Fibroblast of the aortic adventitia (primary cell): ENCODE measurements at places on chromosomes 2 and 18.

- no peak for DNase-seq
These were observed 45.7 kb upstream of the CUL3 start for GRCh38 chr2:224630659-224631550.

DNA sequence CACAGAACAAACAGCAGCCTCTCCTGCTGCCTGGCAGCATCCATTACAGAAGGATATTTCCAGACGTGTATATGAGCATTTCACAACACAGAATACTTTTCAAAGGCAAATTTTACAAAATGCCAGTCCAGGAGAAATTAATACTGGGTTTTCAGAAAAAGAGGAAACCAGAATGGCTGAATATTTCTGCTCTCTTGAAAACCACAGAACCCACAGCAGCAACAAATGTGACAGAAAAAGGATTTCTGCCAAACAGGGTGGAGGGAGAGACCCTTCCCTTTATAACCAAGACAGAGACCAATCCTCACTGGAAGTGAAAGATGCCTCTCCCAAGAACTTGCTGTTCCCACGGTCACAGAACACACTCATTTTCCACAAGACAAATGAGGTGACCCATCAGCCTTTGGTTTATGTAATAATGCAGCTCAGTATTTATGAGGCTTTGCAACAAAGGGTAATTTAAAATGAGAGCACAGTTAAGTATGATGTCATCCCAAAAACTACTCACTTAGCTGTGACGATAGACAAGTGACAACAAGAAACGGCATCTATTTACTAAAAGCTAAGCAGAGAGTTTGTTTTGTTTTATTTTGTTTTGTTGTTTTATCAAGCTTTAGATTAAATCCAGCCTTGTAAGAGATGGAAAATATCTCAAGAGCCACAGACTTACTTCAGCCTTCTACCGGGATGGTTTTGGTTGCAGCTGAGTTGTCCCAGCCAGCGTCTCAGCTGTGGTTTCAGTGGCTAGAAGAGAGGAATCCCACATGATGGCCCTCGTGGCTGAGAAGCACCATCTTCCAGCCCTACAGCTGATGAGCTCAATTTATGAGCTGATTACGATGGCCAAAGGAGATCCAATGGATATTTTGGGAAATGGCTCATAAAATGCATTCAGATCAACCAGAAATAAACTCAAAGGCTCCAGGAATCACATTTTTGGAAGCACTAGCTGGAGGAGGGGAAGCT lies 249.3 kb upstream of the AGAP1 start:
- no peak for DNase-seq

DNA sequence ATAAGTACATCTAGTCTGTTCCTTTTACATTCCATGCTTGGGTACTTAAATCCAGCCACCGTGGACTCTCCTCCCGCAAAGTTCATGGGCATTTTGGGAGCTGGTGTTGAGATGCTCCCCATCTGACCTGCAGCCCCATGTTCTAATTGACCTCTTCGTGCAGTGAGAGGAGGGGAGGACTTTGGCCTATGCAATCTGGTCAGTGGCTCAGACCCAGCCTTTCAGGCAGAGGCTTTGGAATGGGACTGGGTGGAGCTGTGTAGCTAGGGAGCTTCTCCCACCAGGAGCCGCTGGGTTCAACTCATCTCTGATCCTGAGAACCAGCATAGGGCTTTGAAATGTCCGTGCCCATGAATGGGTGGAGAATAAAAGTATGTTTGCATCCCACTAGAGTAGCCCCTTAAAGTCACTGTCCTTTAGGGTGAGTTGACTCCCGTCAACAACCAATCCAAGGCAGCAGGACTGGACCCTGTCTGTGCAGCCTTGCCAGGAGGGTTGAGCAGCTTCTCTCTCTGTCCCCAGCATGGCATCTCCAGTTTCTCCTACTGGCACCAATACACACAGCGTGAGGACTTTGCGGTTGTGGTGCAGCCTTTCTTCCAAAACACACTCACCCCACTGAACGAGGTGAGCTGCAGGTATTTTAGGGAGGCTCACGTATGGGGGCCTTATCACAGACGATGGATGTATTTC lies 120.0 kb upstream of the PPP1CB start:
- DNase-seq: no peak

DNA sequence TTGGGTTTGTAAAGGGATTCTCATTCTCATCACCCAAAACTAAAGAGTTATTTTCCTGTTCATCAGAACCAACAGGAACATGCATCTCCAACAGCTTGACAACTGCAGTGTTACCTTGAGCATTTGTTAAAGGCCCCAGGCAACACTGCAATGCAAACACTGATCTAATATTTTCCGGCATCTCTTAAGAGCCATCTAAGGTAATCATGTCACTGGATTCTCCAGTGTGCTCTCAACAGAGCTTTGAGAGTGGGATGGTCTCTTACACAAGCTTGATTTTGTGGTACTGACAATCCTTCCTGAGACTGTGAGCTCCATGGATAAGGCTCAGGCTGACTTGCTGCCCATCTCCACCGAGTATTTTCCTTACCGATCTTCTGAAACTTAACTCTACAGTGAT lies 90.5 kb upstream of the ITGB6 start:
- no peak for DNase-seq

GRCh38 chr2:36634981-36635597 lies 37.1 kb upstream of the FEZ2 start:
- peak; percentile 10 for DNase-seq

- DNase-seq: no peak
These were observed 152.2 kb downstream of the PID1 start for GRCh38 chr2:229118927-229119326.

DNA sequence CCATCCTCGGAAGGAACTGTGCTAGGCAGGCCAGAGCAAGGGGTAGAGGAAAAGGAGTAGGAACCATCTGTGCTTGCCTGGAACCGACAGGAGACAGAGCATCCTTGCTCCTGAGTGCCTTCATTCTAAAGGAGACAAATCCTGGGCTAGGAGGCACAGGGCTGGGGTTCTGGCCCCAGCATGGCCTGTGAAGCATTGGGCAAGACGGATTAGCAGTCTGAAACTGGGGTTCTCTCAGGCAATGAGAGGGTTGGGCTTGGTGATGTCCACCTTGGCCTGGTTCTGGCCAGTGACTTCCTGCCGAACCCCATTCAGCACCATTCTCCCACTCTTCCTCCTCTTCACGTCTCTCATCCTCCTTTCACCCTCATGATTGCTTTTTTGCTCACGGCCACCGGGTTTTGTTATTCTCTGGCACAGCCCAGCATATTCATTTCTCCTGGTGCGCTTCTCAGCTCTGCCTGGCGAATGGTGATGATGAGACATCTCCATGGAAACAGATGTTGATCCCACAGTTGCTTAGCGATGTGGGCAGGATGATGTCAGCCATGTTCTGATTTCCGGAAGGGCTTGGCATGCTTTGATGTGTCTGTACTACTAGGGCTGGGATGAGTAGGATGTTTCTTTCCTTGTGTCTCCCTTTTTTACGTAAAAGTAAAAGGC lies 127.7 kb downstream of the CAPN13 start:
- no peak for DNase-seq

DNA sequence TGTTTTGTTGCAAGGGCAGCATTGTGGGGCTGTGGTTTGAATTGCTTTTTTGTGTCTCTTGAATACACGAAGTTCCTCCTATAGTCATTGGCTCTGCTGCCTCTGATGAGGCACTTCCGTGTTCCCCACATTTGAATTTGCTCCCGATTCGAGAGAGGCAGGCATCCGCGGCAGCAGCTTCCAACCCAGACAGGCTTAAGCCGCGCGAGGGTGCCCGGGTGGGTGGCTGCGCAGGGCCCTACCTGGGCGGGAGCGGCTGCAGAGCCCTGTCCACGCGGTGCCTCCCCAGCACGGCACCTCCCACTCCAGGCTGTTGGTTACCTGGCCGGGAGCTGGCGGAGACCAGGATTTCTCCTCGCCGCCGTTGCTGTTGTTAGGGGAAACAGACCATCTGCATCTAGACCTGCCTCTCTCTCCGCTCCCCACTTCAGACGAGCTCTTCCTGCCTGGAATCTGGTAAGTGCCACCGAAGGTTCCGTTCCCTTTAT lies 151.3 kb downstream of the NEDD4L start:
- no peak for DNase-seq

DNA sequence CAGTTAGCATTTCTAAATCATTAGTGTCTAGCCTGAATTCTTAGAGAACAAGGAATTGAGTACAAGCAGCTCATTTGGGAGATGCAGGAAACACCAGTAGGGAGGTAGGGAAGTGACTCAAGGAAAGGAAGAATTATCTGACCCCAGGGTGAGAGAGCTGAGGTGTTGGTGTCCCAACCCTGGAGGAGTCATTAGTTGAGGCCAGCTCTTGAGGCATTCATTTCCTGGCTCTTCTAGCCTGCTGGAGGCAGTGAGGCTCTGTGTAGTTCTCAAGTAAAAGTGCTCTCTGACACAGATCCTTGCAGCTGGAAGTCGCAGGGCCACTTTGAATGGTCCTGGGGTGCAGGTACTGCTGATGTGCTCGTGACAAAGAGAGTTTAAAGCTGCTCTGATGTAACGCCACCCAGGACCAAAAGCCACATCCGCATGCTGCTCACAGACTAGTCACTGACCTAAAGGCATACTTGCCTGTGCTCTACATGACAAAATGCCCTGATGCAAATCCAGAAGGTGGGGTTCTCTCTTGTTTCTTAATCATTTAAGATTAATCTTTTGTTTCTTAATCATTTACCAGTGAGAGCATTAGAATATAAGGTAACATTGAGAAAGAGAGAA lies 299.5 kb upstream of the LYPD1 start:
- DNase-seq: no peak
